ENCODE measurements at places on chromosomes 7 and 10.

DNA sequence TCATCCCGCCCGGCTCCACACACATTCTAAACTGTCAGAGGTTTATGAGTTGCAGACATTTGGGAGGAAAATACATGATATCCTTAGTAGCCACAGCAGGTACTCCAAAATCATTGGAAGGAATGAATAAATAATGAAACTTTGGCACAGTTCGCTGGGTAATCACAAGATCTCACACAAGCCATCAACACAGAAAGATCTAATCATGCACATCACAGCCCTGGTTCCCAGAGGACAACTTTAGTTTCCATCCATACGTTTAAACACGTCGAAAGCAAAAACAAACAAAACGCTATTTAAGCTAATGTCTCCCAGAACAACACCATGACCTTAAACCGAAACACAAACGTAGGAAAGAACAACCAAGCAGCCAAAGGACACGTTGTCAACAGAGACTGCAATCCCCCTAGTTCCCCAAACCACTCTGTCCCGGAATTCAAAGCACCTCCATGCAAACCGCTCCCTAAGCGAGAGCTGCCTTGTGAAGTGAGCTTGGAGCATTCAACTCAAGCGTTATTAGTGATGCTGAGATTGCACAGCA is 12.3 kb downstream of the SVIL start:
- DNase-seq, result no peak

DNA sequence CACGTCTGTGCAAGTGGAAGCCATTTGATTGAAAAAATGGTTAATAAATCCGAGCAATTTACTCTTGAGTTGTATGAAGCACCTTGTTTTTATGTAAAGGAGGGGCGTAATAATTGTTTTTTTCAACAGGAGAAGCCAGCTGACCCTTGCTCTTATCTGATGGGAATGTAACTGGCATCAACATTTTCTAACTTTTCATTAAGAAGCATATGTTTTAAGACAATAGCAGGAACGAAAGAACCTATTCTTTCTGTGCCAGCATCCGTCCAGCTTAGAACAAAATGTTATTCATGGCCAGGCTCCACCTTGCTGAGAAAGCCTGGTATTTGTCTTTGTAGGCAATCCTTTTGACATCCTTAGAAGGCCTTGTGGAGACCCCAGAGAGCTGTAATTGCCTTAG is 22.2 kb upstream of the AFAP1L2 start:
- no peak for DNase-seq

- peak; percentile 76 for DNase-seq
Measured at GRCh38 chr7:130941322-130942210, 207.6 kb upstream of the KLF14 start.

DNA sequence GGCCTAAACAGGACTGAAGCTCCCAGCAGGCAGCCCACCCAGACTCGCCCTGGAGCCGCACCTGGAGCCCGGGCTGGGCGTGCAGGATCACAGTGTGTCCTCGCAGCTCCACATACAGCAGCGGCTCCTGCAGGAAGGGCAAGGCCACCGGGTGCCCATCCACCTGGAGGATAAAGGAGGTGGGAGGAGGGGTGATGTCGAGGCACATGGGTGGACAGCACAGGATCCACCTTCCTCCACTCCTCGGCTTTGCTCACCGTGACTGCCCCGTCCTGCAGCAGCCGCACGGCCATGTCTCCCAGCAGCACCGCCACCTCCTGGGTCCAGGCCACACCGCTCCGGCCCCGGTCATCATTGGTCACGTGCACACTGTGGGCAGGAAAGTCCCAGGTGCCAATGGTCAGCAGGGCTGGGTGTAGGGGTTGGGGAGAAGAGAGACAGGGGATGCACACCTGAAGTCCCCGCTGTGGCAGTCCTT is 16.8 kb downstream of the ATP6V1F start:
- DNase-seq, result no peak

GRCh38 chr7:24201226-24201625 is 82.8 kb upstream of the NPY start:
- DNase-seq, result no peak

- no peak for DNase-seq
Measured at GRCh38 chr10:94097656-94098055, 103.9 kb downstream of the PLCE1 start.

- no peak for DNase-seq
Measured at GRCh38 chr10:7261351-7261750, 149.5 kb downstream of the SFMBT2 start.

DNA sequence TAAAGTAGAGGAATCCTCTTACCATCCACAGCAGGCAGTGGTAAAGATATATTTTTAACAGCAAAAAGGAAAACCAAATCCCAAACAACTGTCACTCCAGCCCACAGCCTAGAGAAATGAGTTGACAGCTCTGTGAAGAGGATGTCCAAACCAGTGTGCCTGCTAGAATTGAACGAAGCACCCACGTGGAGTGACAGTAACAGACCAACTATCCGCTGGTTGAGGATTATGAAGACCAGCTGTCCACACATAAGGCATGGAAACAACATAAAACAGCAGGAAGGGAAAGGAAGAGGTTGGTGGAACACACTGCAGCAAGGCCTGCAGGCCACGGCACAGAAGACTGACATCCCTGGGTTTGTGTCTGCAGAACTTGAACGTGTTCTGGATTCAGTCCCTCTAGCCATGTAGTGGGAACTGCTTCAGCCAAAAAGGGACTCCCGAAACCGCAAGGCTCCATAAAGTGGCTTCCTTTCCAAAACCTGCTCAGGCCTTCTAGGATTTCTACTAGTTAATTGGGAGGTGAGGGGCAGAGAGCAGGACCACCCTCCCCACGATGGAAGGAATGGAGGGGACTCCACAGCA is 324.4 kb downstream of the BICC1 start:
- no peak for DNase-seq

GRCh38 chr10:491667-492424 is 197.6 kb downstream of the DIP2C start:
- DNase-seq, result no peak

- DNase-seq, result no peak
Measured at GRCh38 chr10:95809370-95810197, 53.6 kb downstream of the ENTPD1 start.

DNA sequence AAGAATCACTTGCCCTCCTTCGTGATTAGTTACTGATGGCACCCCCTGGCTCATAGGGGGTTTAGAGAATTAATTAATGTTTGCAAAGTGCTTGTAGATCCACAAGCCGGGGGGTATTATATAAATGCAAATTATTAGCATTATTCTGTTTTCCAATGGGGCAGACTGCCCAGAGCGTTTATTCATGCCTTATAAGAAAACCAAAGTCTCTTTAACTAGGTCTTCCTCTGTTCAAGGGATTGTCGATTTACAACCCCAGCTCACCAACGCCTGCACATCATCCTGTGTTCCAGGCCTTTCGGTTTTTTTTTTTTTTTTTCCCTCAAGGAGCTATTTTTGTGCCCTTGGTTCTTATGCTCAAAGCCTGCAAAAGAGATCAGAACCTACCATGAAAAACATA is 630.7 kb downstream of the PARD3 start:
- DNase-seq, result no peak

DNA sequence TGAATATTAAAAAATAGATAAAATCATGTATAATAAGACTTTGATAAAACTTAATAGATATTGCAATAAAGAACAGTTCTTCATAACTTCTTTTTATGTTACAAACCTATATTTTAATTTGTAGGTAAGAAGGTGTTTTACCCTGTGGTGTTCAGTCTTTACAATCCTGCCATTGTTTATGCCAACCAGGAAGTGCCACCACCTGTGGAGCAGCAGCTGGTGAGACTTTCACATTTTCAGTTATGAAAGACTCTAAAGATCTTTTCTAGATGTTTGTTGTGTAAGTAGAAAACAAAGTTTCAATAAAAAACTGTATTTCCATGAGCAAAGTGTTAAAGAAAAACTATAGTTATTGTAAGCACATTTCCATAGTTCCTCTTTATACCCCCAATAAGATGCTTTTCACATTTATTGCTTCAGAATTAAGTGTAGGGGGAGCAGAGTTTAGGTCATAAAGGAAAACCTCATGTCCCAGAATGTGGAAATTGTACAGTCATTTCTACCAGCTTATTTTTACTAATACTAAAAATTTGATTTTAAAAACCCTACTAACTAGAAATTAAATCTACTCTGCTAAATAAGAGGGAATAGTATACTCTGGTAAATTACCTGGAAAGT is 28.7 kb downstream of the CSGALNACT2 start:
- no peak for DNase-seq

DNA sequence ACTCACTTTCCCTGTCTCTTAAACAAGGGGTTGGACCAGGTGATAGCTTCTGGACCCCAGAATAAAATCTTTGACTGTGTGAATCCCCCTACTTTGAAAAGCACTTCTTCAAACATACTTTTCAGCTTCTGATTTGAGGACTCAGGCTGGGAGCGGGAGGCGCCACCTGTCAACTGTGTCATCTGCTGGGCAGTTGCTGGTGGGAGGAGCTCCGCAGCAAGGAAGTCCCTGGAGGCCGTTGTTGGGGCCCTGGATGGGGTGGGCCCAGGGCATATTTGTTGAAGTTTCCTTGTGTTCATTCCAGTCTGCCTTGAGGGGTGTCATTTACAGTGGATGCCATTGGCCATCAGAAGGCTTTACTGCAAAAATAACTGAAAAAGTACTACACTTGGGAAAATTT is 197.7 kb downstream of the CCDC3 start:
- no peak for DNase-seq

GRCh38 chr7:123666492-123666891 is 10.8 kb downstream of the LMOD2 start:
- DNase-seq, result no peak

GRCh38 chr7:41979834-41980307 is 257.1 kb downstream of the GLI3 start:
- no peak for DNase-seq

GRCh38 chr10:106761906-106762305 is 402.6 kb downstream of the SORCS1 start:
- DNase-seq, result no peak

DNA sequence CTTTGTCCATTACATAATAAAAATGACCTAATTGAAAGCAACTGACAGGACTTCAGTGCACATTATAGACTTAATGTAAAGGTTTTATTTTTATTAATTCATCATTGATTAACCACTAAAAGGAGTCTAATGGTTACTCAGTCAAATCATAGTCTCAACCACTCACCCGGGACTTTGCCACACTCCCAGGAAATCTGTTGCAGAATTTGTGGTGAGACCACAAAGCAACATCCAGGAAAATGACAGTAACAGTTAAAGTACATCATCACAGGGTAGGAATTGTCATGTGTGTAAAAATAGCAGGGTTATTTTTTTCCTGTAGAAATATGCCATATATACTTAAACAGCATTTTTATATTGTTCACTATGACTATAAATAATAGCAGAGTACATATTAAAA is 6.3 kb upstream of the HGF start:
- DNase-seq, result no peak

DNA sequence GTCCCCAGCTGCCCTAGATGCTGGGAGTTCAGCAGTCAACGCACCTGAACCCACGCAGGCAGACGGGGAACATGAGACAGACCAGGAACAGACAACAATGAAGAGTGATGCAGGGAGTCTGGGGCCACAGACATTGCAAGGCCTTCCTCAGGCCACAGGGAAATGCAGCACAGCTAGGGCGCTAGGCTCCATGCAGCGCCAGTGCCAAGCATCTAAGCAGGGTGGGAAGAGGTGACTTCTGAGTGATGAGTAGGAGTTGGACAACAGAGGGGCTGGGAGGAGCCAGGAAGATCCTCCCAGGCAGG is 7.7 kb upstream of the RET start:
- no peak for DNase-seq

DNA sequence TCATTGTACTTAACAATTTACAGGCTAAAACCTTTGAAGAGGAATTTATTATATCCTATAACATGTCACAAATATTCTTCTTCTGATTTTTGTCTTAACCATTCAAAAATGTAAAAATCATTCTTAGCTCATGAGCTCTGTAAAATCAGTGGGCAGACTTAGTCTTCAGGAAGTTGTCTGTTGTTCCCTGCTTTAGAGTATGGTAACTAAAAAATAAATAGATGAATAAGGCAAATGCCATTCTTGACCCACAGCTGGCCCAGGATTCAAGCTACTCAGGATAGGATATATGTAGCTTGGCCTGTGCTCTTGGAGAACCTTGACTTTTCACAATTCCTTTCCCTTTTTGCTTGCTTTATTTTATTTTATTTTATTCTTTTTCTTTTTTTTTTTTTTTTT is 51.5 kb downstream of the LRRC4 start:
- no peak for DNase-seq

DNA sequence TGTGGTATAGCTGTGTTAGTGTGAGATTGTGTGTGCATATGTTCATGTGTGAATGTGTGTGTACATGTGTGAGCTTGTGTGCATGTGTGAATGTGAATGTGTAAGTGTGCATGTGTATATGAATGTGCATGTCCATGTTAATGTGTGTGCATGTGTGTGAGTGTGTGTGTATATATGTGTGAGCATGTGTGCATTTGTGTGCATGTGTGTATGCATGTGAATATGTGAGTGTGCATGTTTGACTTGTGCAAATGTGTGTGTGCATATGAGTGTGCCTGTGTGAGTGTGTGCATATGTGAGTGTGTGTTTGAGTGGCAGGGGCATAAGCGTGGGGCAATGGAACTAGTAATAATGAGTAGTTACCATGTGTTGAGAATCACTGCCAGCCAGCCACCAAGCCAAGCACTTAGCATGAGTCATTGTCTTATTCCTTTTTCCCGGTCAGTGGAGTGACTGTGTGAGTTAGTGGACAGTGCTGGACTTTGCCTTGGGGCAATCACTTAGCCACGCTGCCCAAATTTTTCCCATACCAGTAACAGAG is 46.3 kb upstream of the SHH start:
- no peak for DNase-seq

DNA sequence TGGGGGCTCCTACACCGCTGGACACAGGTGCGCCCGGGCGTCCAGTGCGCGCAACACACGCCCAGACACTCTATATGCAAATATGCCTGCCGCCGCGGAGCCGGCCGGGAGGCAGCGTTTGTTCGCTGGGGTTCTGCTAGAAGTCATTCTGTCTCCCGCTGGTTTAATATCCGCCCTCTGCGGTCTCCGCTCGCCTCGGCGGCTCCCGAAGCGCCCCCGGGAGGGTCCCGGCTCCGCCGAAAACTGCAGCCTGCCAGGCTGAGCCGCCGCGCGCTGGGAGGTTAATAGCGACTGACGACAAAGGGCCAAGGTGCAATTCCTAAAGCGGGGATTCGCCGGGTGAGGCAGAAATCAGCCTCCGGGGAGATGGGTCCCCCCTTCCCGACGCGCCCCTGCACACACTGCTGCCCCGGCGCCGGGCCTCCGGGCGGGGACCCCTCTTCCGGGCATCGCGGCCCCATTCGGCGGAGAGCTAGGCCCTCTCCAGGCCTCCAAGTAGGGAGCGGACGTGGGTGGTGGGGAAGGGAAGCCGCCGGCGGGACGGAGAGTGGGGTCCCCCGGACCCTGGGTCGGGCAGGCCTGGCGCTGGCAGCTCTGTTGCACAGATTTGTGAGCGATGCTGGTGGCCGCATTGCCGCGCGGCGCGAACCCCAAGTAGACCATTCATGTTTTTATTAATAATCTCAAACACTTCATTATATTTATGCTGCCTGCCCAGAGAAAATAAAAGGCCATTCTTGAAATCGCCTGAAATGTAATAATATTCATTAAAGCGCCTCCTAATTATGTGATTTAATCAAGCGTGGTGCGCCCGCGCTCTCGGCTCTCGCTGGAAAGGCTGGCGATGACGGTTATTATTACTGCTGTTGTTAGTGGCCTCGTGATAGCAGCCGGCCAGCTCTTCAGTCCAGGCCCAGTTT is 9.1 kb downstream of the EN2 start:
- no peak for DNase-seq
